ENCODE measurements at places on chromosomes 4 and X.

GRCh38 chr4:13642170-13642950 lies 14.8 kb upstream of the BOD1L1 start:
- DNase-seq = no peak

GRCh38 chr4:119897260-119897659 lies 169.4 kb downstream of the MAD2L1 start:
- DNase-seq = no peak

- no peak for DNase-seq
Measured at GRCh38 chr4:109990261-109991257, 77.9 kb downstream of the EGF start.

- no peak for DNase-seq
Measured at GRCh38 chrX:132692066-132692465, 203.2 kb upstream of the MBNL3 start.

GRCh38 chr4:80265571-80266252 lies 752 bp upstream of the FGF5 start:
- peak; percentile 61 for DNase-seq

GRCh38 chr4:39713691-39714090 lies 15.8 kb downstream of the UBE2K start:
- no peak for DNase-seq

DNA sequence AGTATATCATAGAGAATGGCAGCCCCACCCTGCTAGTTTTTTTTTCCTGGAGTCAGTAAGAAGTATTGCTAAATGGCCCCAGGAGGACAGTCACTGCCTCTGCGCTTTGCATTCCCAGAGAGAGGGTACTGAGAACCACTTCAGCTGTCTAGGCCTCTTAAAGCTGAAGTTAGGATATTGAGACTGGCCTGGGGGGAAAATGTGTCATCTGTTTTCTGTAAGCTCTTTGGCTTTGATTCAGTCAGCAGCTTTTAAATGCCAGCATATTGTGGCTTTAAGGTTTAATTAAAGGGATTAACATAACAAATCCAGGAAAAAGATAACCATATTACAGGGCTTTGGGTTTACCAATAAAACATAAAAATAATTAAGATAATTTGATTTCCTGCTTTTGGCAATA lies 852.0 kb downstream of the PCDH18 start:
- DNase-seq = no peak

DNA sequence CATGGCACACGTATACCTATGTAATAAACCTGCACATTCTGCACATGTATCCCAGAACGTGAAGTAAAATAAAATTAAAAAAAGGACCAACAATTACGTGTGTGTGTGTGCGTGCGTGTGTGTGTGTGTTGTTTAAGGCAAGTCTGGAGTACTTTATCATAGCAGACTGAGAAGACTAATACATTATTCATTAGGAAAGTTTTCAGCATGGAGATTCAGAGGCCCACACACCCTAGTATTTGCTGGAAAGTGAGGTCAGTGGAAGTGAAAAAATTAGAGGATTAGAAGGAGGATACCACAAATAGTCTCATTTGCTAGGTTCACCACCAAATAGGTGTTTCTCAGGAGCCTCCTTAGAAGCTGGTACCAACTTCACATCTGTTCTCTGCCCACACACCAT lies 457.1 kb upstream of the CPEB2 start:
- no peak for DNase-seq

- DNase-seq = peak; percentile 43
Measured at GRCh38 chr4:183747931-183748670, 89.0 kb downstream of the TRAPPC11 start.

- no peak for DNase-seq
Measured at GRCh38 chrX:79107891-79108718, 36.4 kb upstream of the GPR174 start.

DNA sequence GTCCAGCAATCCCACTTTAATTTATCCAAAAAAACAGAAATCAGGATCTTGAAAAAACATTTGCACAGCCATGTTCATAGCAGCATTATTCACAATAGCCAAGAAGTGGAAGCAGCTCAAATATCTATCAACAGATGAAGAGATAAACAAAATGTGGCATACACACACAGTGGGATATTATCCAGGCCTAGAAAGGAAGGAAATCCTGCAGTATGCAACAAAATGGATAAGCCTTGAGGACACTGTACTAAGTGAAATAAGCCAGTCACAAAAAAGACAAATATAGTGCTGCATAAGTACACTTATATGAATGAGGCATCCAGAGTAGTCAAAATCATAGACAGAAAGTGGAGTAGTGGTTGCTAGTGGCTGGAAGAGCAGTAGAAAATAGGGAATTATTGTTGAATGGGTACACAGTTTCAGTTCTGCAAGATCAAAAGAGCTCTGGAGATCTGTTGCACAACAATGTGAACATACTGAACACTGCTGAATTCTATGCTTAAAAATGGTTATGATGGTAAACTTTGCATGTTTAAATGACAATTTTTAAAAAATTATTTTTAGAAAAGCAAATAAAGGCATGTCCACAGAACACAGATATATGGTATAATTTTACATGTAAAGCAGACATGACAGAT lies 25.6 kb downstream of the CHM start:
- no peak for DNase-seq

DNA sequence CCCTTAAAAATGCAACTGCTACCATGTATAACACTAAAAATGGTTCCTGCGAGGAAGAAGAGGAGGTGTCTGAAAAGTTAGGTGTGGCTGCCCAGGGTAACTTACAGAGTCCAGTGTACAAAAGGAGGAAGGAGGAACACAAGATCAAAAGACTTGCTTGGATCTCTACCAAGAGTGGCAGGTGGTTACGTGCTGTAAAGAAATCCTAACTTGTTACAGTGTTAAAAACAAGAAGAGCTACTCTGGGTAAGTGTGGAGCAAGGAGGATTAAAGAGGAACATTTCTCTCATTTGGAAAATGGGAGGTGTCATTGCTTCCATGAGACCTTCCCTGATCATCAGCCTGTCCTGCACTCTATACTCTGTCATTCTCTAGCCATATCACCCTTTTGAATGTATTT lies 242.0 kb downstream of the PTTG2 start:
- DNase-seq = no peak

GRCh38 chr4:105345358-105345757 lies 128.5 kb downstream of the PPA2 start:
- DNase-seq = no peak

- no peak for DNase-seq
Measured at GRCh38 chr4:10106421-10107039, 10.1 kb downstream of the WDR1 start.

DNA sequence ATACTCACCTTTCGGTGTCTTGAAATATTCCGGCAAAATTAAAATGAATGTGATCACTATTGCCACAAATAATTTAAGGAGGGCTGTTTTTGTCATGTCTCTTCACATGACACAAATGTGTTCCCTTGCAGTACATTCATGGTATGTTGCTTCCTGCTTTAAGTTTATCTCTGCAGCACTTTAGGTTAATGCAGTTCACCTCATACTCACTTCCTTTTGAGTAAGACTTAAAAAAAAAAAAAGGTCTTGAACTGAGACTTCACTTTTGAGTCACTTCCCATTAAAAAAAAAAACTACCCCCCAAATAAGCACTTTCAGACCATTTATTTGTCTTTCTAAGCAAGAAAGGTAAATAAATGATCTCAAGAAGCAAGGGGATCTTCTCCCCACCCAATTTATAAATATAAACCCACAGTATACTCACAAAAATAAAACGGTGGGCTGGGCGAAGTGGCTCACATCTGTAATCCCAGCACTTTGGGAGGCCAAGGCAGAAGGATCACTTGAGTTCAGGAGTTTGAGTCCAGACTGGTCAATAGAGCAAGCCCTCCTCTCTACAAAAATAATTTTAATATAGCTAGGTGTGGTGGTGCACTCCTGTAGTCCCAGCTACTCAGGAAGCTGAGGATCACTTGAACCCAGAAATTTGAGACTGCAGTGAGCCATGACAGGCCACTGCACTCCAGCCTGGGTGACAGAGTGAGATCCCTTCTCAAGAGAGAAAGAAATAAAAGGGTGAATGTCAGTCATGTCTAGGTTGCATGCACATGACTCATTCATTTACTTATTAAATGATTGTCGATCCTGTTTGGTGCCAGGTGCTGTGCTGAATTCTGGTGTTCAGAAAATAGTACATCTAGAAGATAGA lies at the start of gene TMEM156:
TSS of gene TMEM156 (minus strand) at position 192 of the 868 bp plus-strand sequence. CDS start at position 96, 96 bp downstream.
- DNase-seq = no peak

DNA sequence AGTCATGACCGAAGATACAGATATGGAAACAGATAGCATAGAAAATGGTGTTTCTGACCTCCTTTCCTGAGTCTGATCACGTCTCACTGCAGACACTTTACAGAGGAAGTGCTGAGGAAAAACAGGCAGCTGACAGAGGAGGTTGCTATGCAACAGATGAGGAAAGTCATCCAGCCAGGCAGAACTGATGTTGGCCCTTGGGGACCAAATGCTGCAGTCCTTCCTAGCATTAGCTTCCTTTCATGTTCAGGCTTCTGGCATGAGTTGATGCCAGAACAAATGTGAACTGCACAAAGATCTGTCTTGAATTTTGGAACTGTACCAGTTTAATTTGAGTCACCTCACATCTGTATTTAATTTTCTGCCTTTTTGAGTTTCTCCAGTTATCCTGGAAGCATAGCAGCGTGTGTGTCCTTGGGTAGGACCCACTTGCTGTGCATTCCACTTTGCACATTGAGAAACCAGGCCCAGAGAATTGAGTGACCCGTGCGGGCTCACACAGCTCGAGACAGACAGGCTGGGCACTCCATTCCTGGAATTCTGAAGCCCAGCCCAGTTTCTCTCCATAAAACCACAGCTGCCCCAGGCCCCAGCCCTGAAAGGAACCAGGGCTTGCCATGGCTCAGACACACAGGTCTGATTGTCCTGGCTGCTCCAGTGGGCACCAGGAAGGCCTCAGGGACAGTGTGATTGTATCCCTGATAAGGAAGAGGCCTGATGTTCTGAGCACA lies 1.4 kb upstream of the MAGED1 start:
- DNase-seq = no peak

GRCh38 chrX:63750811-63751210 lies 34.2 kb downstream of the ARHGEF9 start:
- DNase-seq = no peak

DNA sequence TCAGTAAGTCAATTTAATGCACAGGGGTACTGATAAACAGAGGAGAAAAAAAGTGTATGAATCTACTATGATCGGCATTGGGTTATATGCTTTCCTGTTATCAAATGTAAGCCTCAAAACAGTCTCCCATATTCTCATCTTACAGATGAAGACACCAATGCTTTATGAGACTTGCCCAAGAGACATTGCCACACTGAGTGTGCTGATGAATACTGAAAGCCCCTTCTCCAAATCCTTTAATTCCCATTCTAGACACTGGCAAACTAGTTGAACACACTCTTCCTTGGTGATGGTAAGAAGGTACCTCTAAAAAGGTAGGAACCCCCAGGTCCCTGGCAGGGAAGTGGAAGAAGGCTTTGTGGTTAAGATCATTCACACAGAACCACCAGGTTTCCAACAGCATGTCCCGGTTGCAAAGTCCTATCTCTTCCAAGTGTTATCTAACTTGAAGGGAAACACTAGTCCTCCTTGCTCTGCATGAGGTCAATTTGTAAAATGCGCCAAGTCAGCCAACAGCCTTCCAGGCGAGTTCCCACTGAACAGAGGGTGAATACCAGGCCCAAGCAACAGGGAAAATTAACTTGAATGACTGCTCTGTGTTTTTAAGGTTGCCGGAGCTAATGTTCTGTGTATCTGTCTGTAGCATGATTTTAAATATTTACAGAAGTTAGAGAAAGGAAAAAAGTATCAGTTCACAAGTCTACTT lies 5.1 kb downstream of the SETD7 start:
- no peak for DNase-seq

DNA sequence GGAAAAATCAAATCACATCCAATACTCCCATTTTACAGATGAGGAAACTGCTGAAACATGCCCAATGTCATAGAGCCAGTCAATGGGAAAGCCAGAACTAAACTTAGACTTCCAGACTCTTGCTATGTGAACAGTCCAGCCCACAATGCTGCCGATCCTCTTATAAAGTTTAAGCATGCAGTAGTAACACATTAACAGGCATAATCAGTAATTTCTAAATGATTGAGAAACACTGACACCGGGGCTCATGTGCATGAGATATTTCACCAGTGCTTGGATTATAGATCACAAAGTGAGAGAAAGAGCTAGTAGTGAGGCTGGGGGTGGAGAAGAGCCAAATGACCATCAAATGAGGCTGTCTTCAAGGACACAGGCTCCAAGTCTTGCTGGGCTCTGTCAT lies 2.5 kb downstream of the BDH2 start:
- DNase-seq = no peak

DNA sequence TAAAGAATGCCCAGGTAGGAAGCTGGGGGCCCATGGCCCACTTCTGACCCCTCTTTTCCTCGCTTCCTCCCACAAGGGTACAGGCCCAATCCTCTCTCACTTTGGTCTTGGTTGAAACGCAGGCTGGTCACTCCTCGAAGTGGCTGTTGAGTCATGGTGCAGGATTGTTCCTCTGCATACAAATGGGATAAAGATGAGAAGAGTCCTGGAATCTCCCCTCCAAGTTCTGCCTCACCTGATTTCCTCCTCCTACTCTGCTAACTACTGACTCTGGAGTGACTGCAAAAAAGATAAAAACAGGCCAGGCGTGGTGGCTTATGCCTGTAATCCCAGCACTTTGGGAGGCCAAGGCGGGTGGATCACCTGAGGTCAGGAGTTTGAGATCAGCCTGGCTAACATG lies 1.7 kb downstream of the WDR45 start:
- DNase-seq = no peak

- DNase-seq = no peak
Measured at GRCh38 chr4:141416677-141417363, 196.1 kb downstream of the ZNF330 start.

- DNase-seq = no peak
Measured at GRCh38 chr4:26632916-26633315, 49.0 kb downstream of the TBC1D19 start.

- no peak for DNase-seq
Measured at GRCh38 chr4:76623217-76624045, 188.4 kb downstream of the SHROOM3 start.

- DNase-seq = no peak
Measured at GRCh38 chr4:10353110-10353509, 104.1 kb downstream of the ZNF518B start.

DNA sequence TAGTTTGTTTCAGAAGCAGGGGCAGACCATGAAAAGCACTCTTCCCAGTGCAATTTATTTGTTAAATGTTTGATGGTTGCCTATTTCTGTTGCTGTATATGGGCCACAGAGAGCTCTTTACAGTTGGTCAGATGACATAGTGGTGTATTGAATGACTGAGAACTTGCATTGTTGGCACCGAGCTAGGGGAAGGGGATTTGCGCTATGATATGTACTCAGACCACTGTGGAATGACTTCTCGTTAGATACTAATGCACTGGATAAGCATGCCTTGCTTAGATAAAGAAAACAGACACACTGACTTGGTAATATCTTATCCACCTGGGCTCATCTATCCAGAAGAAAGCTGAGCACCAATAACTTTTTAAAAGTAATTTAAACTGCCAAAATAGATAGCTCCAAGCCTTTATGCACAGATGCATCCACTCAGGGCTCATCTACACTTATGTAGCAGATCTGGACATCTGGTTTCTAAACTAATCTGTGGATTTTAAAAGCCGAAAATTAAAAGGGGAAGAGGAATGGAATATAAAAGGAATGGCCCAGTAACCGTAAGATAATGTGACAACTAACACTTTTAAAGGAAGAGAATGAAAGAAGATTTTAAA lies 132.7 kb downstream of the GATB start:
- no peak for DNase-seq

- DNase-seq = no peak
Measured at GRCh38 chr4:126130215-126130614, 815.5 kb downstream of the FAT4 start.

Data from right kidney (tissue), 9 donors.